Camera-type eye (tissue), 1 donor: ENCODE measurements at places on chromosomes 16 and 17. TPM values are rescaled to one million over a fixed set of nuclear protein-coding genes. Genes with fewer than 3 reads are reported as not detected.

The G6PC1 gene
- total RNA-seq, result not detected

The HOXB2 gene
- total RNA-seq, result not detected

The CTRB1 gene
- not detected for total RNA-seq

The ABCA3 gene
- 25.3 TPM for total RNA-seq

The TM4SF5 gene
- total RNA-seq, result not detected

The ERN2 gene
- total RNA-seq, result 0.38 TPM

The KRTAP9-8 gene
- 0.44 TPM for total RNA-seq

The ZNF624 gene
- total RNA-seq, result 25.9 TPM

The STH gene
- not detected for total RNA-seq

The MLX gene
- 29.8 TPM for total RNA-seq

The CBLN1 gene
- total RNA-seq, result 6.8 TPM

The TNS4 gene
- 1.8 TPM for total RNA-seq

The RTN4RL1 gene
- total RNA-seq, result 18.1 TPM

The ACSM2B gene
- not detected for total RNA-seq

The ACSM2A gene
- total RNA-seq, result not detected

The CACNG3 gene
- total RNA-seq, result 4.6 TPM

The C17orf67 gene
- total RNA-seq, result 1.8 TPM

The SLFN14 gene
- 1.0 TPM for total RNA-seq

The SMIM36 gene
- 3.7 TPM for total RNA-seq

The MYL4 gene
- 34.5 TPM for total RNA-seq

The USP31 gene
- total RNA-seq, result 16.4 TPM

The EXOC3L1 gene
- total RNA-seq, result 3.9 TPM

The TSPOAP1 gene
- 52.3 TPM for total RNA-seq

The PIK3R5 gene
- total RNA-seq, result 2.9 TPM

The RNF166 gene
- total RNA-seq, result 15.6 TPM

The REXO5 gene
- total RNA-seq, result 9.1 TPM

The TSPAN10 gene
- 39.1 TPM for total RNA-seq

The ATP2A3 gene
- 10.7 TPM for total RNA-seq

The CD300H gene
- total RNA-seq, result not detected

The C17orf113 gene
- total RNA-seq, result 7.9 TPM

The TMEM170A gene
- total RNA-seq, result 60.4 TPM

The KRT20 gene
- total RNA-seq, result not detected

The SLC9A5 gene
- 1.0 TPM for total RNA-seq

The PRSS36 gene
- total RNA-seq, result not detected

The EVI2B gene
- total RNA-seq, result 2.5 TPM

The GRAPL gene
- total RNA-seq, result 2.6 TPM

The KRTAP17-1 gene
- total RNA-seq, result not detected

The KRT28 gene
- total RNA-seq, result 0.27 TPM

The CTRB2 gene
- total RNA-seq, result not detected

The IRX3 gene
- 6.7 TPM for total RNA-seq

The ARL5C gene
- total RNA-seq, result 1.3 TPM
